Iris pigment epithelial cell (primary cell): ENCODE measurements at places on chromosomes 13 and 19.

DNA sequence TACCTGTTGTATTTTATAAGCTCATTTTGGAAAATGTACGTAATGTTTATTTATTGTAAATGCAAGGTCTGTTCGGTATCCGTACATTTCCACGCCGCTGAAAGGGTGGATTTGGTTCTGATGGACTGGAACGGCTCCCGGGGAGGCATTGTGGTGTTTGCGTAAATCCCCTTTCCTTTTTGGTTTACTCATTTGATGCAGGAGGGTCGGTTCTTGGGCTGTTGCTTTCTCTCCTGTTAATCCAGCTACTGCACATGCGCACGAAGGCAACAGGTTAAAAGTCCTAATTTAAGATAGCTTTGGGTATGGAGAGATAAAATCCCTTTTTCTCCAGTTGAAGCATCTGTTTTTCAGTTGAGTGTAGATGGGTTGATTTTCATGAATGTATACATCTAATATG is 224.4 kb downstream of the TM9SF2 start:
- DNase-seq: no peak

DNA sequence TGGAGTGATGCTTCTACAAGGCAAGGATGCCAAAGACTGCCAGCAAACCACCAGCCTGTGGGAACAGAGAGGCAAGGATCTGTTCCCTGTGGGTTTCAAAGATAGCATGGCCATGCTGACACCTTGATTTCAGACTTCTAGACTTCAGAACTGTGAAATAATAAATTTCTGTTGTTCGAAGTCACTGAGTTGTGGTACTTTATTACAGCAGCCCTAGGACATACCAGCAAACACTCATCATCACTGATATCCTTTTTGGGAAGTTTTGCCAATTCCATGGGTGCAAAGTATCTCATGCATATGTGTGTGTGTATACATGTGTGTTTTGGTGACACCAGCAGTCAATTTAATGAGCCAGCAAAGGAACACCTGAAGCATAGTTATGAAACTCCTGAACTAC is 21.0 kb downstream of the LMO7 start:
- DNase-seq: no peak

- peak; percentile 20 for DNase-seq
Measured at GRCh38 chr13:81929988-81930387, 1589.1 kb upstream of the SPRY2 start.

- no peak for DNase-seq
Measured at GRCh38 chr19:39139971-39140453, 14.4 kb downstream of the PAK4 start.

GRCh38 chr19:10384580-10384979 is 4.2 kb upstream of the TYK2 start:
- no peak for DNase-seq

GRCh38 chr13:51942189-51942588 is 69.1 kb downstream of the ATP7B start:
- DNase-seq: no peak

DNA sequence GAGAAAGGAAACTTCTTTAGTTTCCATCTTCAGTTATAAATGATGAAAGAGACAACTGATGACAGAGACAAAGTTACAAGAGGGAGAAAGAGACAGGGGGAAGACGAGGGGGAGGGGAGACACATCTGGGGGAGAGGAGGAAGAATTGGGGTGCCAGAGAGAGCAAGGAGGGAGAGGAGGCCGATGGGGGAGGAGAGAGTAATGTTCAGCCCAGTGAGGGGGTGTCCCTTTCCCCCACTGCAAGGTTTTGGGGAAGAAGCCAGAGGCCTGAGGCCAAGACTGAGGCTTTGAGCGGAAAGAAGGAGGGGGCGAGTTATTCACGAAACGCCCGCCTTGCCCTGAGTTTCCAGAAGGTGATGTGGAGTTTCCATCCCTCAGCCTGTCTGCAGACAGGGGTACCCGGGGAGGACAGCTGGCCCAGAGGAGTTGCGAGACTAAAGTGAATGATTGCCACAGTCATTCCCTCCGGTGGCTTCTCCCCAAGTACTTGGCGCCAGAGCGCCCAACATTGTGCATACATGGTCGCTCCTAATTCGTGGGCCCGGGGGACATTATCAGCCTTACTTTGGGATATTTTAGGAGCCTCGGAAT is 558 bp upstream of the PPAN start:
- DNase-seq: no peak

- DNase-seq: peak; percentile 91
Measured at GRCh38 chr13:46296115-46296822, 84.5 kb downstream of the LRRC63 start.

GRCh38 chr19:49690656-49691242 is at the start of gene CPT1C:
TSS of gene CPT1C (plus strand) at chr19:49691116. CDS start at chr19:49692253, 1,137 bp downstream.
- peak; percentile 77 for DNase-seq

- DNase-seq: peak; percentile 82
Measured at GRCh38 chr13:19597523-19597922, 35.9 kb upstream of the MPHOSPH8 start.

- no peak for DNase-seq
Measured at GRCh38 chr13:113851826-113852535, 11.9 kb downstream of the GAS6 start.

- no peak for DNase-seq
Measured at GRCh38 chr13:19058566-19058965, 123.1 kb downstream of the TUBA3C start.

- DNase-seq: no peak
Measured at GRCh38 chr19:38527466-38528136, 90.2 kb downstream of the MAP4K1 start.

GRCh38 chr13:113560645-113561416 is 23.7 kb upstream of the TFDP1 start:
- DNase-seq: no peak

DNA sequence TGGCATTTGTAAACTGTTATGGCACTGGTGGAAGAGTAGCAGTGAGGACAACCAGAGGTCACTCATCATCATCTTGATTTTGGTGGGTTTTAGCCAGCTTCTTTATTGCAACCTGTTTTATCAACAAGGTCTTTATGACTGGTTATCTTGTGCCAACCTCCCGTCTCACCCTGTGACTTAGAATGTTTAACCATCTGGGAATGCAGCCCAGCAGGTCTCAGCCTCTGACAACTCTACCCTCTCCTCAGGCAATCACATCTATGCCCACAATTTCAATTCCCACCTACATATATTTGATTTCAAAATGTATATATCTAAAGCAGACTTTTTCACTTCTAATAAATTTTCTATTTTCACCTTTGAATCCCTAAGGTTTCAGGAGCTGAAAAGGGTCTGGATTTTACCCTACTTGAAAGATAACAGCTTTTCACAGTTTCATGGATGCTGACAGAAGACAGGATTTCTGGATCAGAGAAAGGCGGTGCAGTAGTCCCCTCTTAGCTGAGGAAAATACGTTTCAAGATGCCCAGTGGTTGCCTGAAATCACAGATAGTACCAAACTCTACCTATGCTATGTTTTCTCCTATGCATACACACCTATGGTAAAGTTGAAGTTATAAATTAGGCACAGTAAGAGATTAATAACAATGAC is 1171.8 kb downstream of the DIAPH3 start:
- no peak for DNase-seq

- DNase-seq: no peak
Measured at GRCh38 chr13:80605011-80605410, 264.1 kb upstream of the SPRY2 start.

GRCh38 chr13:19927117-19927748 is 31.3 kb upstream of the ZMYM2 start:
- DNase-seq: peak; percentile 40

GRCh38 chr13:47178090-47178950 is 281.5 kb upstream of the HTR2A start:
- DNase-seq: no peak

- peak; percentile 27 for DNase-seq
Measured at GRCh38 chr19:40726279-40726678, 9.4 kb downstream of the ITPKC start.

DNA sequence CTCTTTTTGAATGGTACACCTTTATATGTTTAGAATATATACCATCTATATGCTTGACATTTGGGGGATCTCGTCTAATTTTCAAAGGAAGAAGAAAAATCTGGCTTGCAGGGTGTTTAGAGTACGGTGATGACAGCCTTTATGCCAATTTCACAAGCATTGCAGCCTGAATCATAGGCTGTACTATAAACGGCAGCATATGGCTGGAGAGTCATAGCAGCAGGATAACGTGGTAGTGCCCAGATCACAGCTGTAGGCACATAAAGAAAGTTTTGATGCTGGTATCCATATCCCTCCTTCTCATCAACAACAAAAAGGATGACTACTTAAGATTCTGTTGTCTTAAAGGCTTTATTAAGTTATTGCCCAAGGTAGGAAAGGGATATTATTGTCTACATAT is 253.0 kb downstream of the PCDH9 start:
- no peak for DNase-seq

- no peak for DNase-seq
Measured at GRCh38 chr19:12247644-12248222, 47.0 kb downstream of the ZNF44 start.

DNA sequence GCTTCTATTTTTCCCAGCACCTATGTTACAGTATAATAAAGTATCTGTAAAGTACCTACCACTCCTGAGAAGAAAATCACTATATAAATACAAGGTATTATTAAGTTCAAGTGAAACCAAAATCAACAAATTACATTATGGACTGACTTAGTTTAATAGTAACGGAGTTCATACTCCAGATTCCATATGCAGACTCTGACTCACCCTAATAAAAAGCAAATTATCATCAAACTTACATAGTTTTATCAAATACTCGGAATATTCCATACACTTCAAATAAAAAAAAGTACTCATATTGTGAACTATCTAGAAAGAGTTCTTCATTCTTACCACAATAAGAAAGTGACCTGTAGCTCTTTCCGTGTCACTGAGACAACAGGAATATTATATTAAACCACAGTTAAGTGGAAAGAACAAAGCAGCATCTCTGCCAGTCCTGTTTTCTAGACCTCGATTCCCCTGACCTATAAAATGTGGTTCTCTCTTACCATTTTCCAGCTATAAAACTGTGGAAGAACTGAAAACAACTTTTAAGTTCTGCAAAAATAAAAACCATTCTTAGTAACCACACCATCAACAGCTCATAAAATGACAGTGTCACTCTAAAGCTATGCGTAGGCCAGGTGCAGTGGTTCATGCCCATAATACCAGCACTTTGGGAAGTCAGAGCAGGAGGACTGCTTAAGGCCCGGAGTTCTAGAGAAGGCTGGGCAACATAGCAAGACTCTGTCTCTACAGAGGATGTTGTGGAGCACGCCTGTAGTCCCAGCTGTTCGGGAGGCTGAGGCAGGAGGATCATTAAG is 42.6 kb downstream of the USP12 start:
- DNase-seq: peak; percentile 29

- DNase-seq: no peak
Measured at GRCh38 chr19:46730595-46730994, 13.7 kb upstream of the PRKD2 start.

GRCh38 chr19:3983936-3984583 is 1.2 kb downstream of the EEF2 start:
- peak; percentile 67 for DNase-seq

DNA sequence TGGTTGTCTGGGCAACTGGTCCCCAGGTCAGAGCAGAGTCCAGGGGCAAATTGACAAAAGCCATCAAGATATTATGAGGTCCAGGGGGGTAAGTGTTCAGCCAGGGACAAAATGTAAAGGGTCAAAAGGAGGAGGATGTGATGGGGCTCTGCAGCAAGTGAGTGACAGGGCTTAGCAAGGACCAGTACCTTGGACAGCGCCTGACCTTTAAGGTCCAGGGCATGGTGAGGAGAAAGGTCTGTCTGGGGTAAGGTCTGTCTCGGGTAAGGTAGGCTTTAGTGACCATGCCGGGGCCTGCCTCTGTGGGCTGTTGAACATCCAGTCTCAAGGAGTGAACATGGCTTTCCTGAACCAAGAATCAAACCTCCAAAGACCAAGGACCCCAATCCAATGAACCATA is 6.3 kb upstream of the ZNF358 start:
- no peak for DNase-seq

GRCh38 chr13:72390909-72391308 is 336.5 kb downstream of the MZT1 start:
- DNase-seq: peak; percentile 21

DNA sequence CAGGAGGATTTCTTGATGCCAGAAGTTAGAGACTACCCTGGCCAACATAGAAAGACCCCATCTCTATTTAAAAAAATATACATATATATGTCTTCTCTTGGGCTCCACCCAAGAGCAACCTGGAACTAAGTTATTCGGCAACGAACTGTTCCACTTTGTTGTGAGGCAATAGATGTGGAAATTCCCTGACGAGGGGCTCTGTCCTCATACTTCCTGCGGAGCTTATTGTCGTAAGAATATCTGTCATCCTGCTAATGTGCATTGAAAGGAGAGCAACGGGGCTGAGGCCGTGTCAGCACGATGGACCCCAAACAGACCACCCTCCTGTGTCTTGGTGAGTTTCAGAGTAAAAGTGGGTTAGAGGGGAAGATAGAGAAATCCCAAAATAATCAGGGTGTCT is at the start of gene FCAR:
TSS of gene FCAR (plus strand) at position 246 of the 400 bp plus-strand sequence. CDS start at position 301, 55 bp downstream.
- no peak for DNase-seq

DNA sequence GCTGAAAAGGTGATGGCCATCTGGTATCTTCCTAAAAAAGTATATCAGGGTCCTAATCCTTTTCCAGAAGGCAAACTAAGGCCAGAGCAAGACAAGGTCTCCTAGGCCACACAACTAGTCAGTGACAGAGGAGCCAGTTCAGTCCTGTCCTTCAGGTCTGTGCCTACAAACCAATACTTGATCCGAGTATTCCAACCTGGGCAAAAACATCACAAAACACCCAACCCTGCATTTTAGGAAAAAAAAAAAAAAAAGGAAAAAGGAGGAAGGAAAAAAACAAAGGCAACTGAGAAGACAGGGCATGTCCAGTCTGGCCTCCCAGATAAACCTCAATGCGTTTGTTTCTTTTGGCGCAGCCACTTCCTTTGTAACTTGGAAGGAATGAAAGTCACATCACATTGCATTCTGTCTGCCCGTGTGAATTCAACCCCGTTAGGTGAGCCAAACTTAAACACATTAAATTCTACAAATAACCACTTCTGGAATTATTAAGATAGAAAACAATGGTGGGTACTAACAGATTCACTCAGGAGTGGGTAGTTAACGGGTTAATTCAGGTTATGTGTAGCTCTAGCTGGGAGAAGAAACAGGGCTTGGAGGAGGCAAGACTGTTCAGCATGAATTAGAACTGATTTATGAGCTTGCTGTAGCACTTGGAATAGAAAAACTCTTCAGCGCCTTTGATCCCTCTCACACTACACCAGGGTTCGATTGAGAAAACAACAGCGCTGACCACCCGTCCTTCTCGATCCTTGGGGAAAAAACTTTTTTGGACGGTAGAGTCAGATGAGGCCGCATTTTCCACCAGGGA is 43.0 kb upstream of the HNRNPA1L2 start:
- DNase-seq: peak; percentile 74

DNA sequence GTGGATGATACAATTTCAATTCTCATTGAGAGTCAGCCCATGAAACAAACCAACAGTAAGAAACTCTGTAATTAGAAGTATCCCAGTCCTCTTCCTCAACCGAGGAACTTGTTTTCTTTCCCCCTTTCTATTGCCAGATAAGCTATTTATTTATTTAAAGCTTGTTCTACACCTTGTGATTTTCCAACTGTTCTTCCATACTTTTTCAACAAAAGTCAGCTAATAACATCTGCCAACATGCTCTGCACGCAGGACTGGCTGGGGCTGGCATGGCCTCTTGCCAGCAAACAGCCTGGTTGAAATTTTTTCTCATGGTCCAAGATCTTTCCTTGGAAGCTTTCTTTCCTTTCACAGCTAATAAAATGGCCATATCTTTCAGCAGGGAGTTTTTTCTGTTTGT is 2.9 kb upstream of the IRS2 start:
- DNase-seq: no peak
